ENCODE measurements at places on chromosomes 5 and 9. TPM values are rescaled to one million over a fixed set of nuclear protein-coding genes. Genes with fewer than 3 reads are reported as not detected.
A peak's percentile ranks its signal among the peaks of the same experiment; 100 is the strongest.

PCDHA7 gene
- not detected for polyA plus RNA-seq

CRHBP gene
- polyA plus RNA-seq: not detected

TAF11L9 gene
- polyA plus RNA-seq: not detected

HMCN2 gene
- polyA plus RNA-seq: not detected

DNA sequence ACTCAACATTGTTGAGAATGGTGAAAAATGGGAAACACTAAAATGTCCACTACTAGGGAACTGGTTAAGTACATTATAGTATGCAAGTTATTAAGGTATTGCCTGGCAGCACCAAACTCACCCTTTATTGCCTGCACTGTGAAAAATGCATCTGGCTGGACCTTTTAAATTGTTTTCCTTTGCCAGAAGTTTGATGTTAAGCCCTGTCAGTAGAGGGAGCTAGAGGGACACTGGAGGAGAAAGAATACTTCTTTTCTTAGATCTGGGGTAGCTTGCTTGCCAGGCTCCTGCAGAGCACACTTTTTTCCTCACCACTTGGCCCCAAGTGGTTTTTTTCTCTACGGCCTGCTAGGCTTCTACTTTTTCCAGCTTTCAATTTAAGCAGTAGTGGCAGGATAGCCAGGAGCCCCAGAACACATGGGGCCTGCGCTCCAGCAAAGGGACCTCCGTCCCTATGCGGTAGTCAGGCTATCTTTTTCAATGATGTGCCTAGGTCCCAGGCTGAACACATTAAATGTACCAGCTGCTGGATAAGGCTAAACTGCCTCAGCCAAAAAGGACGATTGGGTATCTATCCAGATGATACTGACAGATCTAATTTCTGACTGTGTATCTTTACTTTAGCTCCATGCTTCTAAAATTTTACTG is 8.0 kb upstream of the HABP4 start:
- DNase-seq: no peak

DNA sequence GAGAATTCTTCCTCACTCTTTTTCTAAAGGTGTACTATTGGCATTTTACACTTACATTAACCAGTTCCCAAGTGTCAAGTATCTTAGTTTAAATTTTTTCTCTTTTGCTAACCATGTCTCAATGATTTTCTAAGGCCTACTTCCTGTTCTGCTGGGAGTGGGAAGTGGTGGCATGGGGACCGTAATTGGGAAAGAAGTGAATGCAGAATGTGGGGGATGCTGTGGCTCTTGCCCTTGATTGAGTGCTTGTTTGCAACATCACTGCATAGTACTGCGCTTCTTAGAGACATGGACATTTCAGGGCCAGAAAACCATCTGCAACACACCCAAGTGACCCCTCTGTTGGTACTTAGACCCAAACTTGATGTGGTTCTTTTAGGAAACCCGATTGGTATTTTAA is 32.8 kb downstream of the MRRF start:
- no peak for DNase-seq

- DNase-seq: no peak
These were observed 848 bp downstream of the RAD50 start for GRCh38 chr5:132557478-132558172.

DNA sequence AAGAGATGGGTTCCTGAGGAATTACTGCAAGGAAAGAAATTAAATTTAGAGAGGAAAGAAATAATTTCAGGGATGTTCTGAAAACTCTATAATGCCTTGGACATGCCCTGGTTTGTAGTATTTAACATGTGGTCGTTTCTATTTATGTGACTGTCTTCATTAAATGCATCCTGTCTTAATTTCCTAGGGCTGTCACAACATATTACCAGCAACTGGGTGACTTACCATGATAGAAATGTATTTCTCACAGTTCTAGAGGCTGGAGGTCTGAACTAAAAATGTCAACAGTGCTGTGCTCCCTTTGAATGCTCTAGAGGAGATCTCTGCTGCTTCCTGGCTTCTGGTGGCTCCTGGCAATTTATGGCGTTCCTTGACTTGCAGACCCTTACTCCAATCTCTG is 287.7 kb downstream of the FBXL7 start:
- DNase-seq: no peak

GRCh38 chr5:170427672-170428236 is 38.6 kb upstream of the KCNMB1 start:
- no peak for DNase-seq

DNA sequence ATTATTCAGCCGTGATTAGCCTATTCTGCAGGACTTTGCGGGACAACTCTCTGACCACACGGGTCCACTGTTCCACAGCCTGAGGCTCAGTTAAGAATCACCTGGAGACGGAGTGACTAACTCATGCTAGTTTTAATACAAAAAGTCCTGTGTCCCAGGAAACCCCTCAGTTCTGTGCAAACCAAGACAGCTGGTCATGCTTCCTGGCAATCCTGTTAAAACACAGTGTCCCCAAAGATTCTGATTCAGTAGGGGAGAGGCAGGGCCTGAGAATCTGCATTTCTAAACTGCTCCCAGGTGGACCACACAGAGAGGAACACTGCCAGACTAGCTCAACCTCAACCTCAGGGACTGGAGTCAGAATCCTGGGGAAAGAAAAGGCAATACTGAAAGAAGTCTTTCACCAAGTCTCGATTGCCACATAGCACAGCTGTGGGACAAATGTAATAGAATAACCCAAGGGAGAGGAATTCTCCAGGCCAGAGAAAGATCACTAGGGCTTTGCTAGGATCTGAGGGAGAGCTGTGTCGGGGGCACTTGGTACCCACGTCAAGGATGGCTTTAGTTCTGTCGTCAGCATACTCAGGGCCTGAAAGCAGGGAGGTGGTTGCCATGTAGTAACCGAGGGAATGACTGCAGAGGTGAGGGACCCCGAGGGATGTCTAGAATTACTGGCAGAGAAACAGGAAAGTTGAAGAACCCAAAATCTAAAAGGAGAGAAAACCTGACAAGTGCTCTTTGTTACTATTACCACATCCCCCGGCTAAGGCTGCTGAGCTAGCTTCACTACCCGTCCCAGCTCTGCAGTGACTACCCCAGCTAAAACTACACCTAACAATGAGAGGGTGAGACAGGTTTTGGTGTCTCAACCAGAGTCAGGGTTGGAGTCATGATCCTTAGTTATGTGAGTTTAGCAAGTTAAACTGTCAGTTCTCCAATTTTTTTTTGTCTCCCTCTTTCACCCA is 8.6 kb downstream of the SUSD1 start:
- no peak for DNase-seq

GRCh38 chr9:135891027-135891631 is 16.2 kb downstream of the CAMSAP1 start:
- DNase-seq: no peak

DNA sequence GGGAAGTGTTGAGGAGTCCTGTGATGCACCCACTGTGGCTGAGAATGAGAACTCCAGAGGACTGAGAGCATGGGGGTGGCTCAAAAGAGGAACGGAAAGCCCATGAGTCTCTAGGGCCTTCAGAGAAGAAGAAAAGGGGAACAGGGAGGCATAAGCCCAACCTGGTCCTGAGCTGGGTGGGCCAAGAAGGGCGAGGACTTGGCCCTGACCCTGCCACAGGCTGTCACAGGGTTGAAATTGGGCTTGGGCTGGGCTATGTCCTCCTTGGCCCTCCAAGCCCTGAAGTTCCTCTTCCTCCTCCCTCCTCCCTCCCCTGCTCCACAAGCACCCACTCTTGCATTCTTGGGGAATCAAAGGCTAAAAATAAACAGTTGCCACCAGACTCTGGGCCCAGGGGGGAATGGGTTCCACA is 49.3 kb upstream of the PPARGC1B start:
- no peak for DNase-seq

DNA sequence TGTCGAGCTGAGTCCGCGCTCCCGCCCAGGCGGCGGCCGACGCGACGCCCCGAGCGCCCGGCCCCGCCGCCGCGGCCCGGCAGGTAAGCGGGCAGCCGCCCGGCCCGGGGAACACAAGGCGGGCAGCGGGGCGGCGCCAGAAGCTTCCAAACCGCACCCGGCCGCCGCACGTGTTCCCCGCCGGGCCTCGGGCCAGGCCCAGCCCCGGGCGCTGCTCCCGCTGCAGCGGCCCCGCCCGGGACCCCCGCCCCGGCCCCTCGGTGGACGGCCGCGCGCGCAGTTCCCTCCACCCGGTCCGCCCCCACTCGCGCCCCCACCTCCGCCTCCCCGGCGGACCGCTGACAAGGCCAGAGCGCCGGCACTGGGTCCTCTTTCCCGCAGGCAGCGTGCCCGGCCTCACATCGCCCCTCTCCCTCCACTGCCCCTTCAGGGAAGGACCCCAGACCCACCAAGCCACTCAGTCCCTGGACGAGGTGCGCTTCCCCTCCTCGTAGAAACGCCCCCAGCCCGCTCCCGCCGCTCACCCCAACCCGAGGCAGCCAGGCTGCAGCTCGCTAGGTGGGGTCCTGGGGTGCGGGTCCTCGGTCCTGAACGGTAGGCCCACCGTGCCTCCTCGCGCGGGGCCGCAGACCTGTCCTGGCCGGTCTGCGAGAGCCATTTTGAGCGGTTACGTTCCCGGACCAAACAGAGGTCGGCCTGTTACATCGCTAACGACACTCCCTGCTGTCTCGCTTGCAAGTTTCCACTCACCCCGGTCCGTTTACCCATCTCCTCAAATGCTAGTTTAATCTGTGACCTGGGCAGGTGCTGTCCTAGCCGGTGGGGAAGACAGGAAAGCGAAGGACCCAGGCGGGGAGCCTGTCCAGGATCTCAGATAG is 475 bp downstream of the WDR5 start:
- no peak for DNase-seq

GRCh38 chr5:151786468-151786867 is 14.7 kb downstream of the G3BP1 start:
- no peak for DNase-seq

DNA sequence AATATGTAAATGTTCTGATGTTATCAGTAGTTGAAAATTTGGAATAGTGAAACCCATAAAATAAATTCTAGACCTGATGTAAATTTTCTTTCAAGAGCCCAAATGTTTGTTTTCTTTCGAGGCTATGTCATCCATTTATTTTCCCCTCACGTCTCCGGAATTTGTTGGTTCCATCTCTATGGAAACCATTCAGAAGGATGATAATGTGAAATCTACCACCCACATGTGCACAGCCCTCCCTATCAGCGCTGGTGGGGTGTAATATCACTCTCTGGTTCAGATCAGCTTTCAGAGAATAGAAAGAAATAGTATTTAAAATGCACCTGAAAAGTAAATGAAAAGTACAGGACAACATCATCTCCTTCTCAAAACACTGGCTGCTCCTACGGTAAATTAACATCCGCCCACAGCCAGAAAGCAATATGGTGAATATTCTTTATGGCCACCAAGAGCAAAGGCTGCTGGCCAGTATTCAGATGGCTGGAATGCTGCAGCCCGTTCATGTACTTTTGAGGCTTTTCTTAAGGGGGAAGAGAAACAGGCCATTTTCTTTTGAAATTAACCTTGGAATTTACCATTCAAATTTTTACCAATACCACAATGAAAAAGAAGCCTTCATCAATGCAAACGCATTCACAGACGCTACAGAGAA is 28.5 kb downstream of the GLDC start:
- DNase-seq: no peak

GRCh38 chr9:89639961-89640360 is 35.1 kb downstream of the GADD45G start:
- no peak for DNase-seq

- no peak for DNase-seq
These were observed 62.8 kb upstream of the FCN1 start for GRCh38 chr9:134980516-134980915.

DNA sequence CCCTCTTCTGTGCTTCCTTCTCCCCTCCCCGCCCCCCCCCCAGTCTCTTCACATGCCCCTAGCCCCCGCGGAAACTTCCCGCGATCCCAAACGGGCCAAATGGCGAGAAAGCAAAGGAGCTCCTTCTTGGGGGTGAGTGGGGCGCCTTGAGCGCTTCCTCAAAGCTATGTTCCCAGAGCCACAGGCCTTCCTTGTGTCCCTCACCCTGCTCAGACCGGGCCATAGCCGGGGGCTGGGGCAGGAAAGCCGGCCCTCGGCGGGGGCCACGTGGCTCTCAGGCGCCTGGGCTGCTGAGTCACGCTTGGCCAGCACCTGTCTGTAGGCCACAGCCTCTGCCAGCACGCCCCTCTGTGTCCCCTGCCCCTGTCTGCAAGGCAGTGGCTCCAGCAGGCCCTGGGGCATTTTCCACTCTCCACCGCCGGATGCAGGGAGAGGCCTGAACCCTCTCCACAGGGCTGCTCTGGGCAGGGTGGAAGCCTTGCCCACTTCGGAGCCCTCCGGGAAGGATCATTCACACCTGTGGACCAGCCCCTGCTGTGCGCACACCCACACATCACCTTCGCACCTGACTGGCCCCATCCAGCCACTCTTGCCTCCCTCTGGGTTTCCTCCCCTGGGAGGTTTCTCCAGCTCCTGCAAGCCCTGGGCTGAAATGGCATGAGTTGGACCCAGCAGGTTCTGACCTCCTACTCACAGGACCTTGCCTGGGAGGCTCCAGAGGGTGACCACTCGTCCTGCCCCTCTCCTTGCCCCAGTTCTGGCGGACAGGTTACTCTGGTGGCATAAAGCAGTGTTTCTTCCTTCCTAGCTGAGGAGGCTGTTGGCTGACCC is 1.2 kb upstream of the SQSTM1 start:
- peak; percentile 41 for DNase-seq

Data from CD8-positive, alpha-beta memory T cell (primary cell).